ENCODE measurements at places on chromosomes 7 and 10.

GRCh38 chr10:87659571-87660483, at the start of gene PAPSS2:
Gene PAPSS2 (plus strand): TSS chr10:87659878. CDS start chr10:87659982, 104 bp downstream.
- peak; percentile 83 for DNase-seq

- no peak for DNase-seq
Measured at GRCh38 chr7:150595361-150595760, 28.2 kb downstream of the GIMAP4 start.

DNA sequence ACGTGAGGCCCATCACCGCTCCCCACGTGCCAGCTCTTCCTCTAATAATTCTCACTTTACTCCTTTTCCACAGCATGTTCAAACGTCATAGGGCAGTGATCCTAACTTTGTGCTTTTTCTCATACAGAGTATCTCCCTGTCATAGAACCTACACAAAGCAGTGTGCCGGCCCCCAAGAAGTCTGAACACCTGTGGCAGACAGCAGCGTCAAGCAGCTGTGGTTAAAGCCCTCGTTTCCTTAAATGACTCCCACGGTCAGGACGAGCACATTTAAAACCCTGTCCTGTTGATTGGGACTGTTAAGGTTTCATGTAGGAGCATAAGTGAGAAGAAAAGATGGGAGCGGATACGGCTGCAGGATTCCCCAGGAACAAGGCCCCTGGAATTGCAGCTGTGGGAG, 267.2 kb downstream of the DIP2C start:
- DNase-seq, result no peak

DNA sequence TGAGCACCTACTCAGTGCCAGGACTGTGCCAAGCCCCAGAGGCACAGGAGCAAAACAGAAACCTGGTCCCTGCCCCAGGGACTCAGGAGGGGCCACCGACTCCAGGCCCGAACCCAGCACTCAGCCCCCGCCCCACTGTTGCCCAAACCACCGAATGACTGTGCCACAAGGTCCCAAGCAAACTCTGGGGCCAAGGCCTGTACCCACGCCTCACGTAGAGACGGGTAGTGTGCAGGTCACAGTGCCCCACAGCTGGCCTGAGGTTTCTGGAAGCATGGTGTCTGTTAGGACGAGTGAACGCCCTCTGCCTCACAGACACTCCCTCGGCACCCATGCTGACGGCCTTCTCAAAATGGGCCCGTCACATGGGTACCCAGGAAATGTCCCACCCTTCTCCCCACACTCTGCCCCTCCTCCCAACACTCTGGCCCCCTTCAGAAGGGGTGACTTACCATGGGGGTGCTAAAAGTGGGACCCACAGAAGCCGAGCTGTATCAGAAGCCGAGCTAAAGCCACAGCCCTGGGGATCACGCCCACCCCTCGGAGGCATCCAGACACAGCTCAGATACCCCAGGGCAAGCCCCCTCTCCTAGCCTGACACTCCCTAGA, 44.2 kb downstream of the CTBP2 start:
- DNase-seq, result no peak

- DNase-seq, result no peak
Measured at GRCh38 chr10:5079306-5079830, 14.8 kb upstream of the AKR1C3 start.

DNA sequence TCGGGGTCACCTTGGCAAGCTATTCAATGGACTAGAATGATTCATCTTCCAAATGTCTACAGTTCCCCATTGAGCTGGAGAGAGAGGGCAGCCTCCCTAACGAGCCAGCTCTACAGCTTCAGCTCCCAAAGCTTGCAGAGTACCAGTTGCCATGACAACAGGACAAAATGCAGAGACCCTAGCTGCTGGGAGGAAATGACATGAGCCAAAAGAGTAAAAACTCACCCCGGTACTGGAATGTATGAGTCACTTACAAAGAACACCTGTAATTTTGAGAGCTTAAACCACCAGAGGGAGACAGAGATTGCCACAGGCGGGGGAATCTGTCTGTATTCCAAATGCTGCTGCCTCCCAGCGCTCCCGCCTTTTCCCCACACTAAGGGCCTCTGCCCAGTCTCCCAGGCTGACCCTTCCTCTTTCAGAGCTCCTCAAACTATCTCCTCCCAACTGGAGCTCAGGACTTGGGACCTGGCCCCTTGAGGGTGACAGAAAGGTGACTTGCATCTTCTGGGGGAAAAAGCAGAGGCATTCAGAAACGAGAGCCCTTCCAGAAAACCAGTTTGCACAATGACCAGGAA, 95.5 kb downstream of the CUL2 start:
- peak; percentile 83 for DNase-seq

DNA sequence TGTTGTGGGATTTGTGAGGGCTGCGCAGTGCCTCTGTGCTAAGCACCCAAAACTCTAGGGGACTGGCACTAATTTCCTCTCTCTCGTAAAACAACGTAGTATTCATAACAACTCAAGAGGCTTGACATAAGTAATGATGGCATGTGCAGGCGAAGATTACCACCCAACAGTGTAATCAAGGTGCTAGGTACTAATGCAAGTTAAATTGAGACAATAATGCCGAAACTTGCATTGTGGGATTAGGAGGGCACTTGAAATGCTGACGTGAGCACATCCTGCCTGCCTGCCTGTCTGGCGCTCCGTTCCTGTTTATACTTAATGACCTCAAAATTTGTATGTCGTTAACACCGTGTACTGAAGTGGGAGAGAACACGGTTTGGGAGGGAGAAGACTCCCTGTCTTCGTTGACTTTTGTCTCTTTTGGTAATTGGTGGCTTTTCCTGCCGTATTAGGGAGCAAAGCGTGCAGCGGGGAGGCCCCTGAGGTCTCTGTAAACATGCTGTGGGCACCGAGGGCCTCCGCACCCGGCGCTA, 139.0 kb downstream of the MGMT start:
- peak; percentile 30 for DNase-seq

DNA sequence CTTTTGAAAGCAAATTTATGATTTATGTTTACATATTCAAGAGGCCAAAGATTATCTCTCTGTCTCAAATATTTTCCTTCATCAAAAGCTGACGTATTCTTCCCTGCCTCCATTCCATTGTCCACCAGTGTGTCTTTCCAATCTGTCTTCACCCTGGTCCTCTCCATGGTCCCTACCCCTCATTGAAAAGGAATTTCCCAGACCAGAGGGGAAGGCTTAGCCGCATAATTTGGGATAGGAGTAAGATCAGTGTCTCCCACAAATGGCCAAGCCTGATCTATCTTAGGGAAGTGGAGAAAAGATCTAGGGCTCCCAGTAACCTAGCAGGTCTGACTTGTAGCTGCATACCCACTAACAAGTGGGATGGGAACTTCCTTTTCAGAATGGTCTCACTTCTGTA, 46.3 kb upstream of the ZNF800 start:
- no peak for DNase-seq

DNA sequence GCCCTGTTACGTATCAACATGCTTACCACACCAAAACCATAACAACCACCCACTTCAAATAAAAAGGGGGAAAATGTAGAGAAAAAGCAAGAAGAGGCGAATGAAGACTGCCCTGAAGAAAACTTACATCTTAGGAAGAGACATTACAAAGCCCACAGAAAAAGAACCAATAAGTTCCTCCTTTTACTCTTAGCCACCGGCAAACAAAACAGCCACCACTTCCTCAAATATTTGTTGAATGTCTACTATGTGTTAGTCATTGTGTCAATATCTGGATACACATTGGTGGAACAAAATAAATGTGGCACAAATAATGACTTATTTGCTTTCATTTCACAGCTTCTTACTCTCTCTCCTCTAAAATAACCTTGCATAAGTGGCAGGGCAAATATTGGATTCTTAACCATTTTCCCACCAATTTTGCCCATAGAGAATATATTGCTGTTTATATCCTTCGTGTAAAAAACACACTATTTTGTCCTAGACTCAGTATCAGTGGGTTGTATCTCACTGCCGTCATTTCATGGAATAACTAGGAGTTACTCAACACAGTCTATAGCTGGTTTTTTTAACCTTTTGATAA, 106.8 kb downstream of the ANK3 start:
- DNase-seq, result no peak

- no peak for DNase-seq
Measured at GRCh38 chr7:36075561-36075960, 77.5 kb upstream of the EEPD1 start.

DNA sequence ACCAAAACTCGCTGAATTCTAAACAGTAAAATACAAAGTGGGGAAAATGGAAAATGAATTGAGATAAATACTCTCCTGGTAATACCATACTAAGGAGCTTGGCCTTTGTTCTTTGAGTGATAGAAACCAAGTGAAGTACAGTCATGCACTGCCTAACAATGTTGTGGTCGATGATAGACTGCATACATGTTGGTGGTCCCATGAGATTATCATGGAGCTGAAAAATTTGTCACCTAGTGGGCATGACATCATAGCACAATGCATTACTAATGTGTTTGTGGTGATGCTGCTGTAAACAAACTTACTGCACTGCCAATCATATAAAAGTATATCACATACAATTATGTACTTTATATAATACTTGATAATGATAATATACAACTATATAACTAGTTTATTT, 419.1 kb downstream of the ARL4A start:
- DNase-seq, result no peak

- peak; percentile 82 for DNase-seq
Measured at GRCh38 chr10:98370831-98371820, 43.9 kb downstream of the PYROXD2 start.

DNA sequence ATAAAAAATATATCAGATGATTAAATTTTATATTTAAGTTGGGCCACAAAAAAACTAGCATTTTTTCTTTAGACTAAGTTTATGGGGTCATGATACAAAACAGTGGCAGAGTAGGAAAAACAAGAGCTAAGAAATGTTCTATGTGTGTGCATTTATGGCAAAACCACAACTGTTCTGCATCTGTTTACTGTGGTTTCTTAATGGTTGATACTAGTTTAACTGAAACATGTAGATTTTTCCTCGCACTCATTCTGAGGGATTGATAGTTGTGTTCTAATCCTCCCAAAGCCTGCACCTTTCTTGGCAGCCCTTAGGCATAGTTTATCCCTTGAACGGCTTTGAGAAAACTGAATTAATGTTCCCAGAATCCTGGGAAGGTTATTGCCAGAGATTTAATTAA, 66.6 kb upstream of the PHYHIPL start:
- DNase-seq, result no peak

DNA sequence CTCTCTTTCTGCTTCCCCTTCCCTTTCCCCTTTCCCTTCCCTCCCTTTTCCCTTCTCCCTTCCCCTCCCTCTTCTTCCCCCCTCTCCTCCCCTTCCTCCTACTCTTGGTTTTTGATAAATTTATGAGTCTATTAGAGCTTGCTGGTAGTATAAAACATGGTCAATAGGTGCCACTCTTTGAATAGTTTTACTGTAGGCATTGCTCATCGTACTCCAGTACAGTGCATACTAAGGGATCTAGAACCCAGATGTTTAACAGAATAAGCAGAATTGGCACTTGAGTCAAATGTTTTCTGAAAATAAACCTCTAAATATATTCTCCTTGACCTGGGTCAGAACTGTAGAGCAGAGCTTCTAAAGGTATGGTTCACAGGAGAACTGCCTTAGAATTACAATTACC, 126.7 kb downstream of the SORCS3 start:
- peak; percentile 38 for DNase-seq

DNA sequence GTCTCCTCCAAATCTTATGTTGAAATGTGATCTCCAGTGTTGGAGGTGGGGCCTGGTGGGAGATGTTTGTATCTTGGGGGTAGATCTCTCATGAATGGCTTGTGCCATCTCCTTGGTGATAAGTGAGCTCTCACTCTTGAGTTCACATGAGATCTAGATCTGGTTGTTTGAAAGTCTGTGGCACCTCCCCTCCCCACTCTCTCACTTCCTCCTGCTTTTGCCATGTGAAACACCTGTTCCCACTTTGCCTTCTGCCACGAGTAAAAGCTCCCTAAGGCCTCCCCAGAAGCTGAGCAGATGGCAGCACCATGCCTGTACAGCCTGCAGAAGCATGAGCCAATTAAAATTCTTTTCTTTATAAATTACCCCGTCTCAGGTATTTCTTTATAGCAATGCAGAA, 23.5 kb downstream of the TMEM229A start:
- no peak for DNase-seq

DNA sequence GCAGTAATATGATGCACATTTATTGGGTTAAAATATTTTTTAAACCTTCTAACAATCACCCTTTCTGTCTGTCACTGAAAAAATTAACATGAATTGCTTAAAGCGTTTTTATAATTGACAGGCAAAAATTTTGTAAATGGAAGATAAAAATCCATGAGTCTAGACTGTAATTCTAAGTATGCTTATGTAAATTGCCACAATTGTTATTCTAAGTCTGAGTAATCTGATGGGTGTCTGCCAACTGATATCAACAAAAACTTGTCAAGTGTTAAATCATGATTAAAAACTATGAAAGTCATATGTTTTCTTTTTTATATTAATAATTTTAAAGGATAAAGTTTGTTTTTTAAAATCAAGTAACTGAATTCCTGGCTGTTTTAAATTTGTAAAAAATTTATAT, 208.2 kb downstream of the CDK14 start:
- no peak for DNase-seq

DNA sequence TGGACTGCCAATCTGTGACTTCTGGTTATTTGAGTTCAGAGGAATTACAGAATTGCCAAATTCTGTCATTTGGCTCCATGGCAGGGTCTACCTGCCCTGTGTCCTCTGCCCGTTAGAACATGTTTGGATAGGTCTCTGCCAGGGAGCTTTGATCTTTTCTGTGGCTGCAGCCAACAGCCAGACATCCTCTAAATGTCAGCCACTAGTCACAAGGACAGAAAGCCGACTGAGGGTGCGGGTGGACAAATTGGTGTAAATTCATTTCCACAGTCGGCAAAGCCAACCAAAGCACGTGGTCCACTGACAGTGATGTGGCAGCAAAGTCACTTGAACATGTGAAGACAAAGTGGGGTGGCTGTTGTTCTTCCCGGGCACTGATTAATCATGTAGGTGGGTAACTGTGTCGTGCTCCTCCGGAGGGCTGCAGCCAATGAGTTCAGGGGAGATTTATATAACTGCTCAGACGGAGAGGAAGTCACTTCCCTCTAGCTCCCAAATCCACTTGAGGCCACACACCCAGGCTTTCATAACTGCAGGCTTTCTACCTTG, 26.7 kb upstream of the CAMK1D start:
- no peak for DNase-seq

DNA sequence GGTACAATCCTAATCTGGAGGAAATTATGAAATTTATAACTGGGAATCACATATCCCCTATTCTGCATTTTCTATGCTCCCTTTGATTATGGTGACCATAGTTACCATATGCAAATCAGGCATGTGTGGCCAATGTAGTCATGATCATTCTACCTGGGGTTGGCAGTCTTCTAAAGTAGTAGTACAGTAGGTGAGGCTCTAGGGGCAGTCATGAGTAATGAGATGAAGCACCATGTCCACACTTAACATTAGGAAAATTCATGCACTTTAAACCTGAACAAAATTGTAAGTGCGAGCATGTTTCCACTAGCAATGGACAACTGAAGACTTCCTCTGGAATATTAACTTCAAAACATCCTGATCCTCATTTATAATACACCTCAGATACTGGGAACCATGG, 545.9 kb downstream of the SUGCT start:
- DNase-seq, result no peak

DNA sequence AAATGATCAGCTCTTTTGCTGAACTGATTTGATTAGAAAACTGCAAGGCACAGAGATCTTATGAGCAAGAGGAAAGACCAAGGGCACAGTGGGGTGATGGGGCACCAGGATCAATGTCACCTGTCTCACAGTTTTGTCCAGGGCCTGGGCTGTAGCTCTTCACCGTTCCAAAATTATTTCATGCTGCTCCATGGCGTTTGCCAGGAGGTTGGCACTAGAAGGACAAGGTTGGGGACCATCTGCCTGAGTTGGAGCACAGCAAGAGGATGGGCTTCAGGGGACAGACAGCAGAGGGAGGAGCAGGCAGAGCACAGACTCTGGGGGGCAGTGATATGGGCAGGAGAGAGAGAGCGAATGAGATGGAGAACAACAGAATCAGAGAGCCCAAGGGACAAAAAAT, 17.5 kb upstream of the FRA10AC1 start:
- no peak for DNase-seq
